Stimulated activated CD4-positive, alpha-beta T cell treated with anti-CD3 and anti-CD28 coated beads, Interleukin-1b, Interleukin-23, amount 100 ng/mL, for 4 hours (primary cell): ENCODE measurements at places on chromosomes 7 and 10.

DNA sequence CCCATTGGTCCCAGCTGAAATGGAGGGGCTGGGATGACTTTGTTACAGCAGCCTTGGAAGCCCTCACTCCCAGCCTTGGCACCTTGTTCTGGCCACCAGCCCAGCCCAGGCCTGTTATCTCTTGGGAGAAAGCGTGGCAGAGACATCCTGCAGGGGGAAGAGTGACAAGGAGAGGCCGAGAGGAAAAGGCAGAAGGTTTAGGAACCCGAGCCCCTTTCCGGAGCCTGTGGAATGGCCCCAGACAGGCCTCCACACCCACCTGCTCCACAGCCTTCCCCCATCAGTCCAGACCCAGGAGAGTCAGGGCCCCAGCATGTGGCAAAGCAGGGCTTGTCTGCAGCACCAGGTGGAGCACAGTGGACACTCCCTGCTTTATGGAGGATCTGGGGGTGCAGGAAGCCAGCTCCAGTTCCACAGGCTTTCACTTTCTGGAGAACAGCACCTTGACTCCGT is 24.1 kb upstream of the TRIM8 start:
- DNase-seq: no peak

GRCh38 chr7:99393355-99394187 is 14.8 kb downstream of the PDAP1 start:
- DNase-seq: no peak

DNA sequence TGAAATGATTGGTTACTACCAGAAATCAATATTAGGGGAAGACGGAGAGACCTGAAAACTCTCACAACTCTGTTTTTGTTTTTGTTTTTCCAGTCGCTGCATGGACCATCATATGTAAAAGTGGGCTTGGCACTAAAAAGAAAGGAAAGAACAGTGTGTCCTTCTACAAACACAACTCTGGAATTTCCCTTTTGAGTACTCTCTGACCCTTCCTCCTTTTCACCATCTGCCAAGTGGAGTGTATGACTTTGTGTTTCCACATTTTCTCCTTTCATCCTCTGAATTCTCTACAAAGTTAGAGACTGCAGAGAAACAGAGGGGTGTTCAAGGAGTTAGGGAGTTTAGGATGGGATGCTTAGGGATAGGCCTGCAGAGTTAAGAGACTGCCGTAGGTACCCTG is 92.0 kb downstream of the MDFIC start:
- DNase-seq: no peak

- DNase-seq: no peak
Observed at GRCh38 chr10:86333826-86334487, 32.6 kb downstream of the GRID1 start.

- DNase-seq: no peak
Observed at GRCh38 chr10:68231817-68232251, at the start of gene ATOH7. Gene ATOH7, minus strand, starts transcription at chr10:68232113. Its CDS starts 436 bp downstream, at chr10:68231677.

DNA sequence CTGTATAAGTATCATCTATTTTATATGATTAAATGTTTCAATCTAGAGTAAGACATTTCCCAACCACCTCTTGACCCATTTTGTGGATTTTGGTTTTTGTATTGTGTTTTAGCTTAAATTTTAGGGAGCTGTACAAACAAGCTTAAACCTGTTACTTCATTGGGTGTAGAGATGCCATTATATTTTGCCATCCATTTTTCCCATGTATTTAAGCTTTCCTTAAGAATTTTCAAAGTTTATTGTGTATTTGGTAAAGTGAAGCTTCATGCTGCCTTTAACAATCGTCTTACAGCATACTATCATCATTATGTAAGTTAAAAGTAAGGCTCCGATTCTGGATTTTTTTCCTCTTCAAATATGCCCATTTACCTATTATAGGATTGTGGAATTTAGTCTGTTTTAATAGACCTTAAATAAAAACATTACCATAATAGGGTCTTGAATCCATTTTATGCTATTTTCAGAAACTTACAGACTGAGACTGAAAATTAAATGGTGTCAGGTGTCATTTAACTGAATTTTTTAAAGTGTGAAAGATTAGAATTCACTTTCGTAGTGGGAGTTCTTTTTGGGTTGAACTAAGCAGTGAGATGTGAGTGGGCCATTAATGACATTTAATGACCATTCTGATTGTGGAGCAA is 2.2 kb downstream of the KMT2E start:
- DNase-seq: no peak

GRCh38 chr7:137001041-137001440 is 132.6 kb downstream of the CHRM2 start:
- DNase-seq: no peak

GRCh38 chr10:112914288-112914952 is 35.6 kb upstream of the TCF7L2 start:
- DNase-seq: no peak

GRCh38 chr7:71480791-71481190 is 348.8 kb downstream of the GALNT17 start:
- no peak for DNase-seq

DNA sequence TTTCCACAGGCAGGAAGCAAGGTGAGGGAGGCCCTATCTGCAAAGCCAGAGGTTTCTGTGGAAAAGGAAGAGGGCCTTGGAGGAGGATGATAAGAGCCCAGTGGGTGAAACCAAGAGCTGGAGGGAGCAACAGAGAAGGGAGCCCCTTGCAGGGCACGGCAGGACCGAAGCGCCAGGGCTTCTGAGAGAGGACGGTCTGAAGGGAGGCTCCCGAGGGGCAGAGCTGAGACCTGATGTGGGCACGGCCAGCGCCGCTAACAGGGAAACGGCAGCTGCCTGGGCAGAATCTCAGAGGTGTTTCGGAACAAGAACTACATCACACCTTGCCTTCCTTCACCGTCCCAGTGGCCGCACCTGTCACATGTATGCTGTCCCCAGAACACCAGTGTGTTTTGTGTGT is 144.3 kb upstream of the ADARB2 start:
- DNase-seq: no peak

GRCh38 chr7:930975-931758 is 23.3 kb downstream of the ADAP1 start:
- no peak for DNase-seq

- no peak for DNase-seq
Observed at GRCh38 chr10:17652585-17652984, 8.6 kb downstream of the STAM start.

- no peak for DNase-seq
Observed at GRCh38 chr10:21388589-21388988, 136.9 kb downstream of the SKIDA1 start.

GRCh38 chr7:55877308-55877707 is 9.9 kb upstream of the ZNF713 start:
- no peak for DNase-seq

- DNase-seq: no peak
Observed at GRCh38 chr10:24488631-24489030, 235.1 kb downstream of the ARHGAP21 start.

- DNase-seq: no peak
Observed at GRCh38 chr7:124032369-124033094, at the start of gene TMEM229A. Gene TMEM229A, minus strand, starts transcription at chr7:124033067. Its CDS starts 64 bp downstream, at chr7:124033003.

DNA sequence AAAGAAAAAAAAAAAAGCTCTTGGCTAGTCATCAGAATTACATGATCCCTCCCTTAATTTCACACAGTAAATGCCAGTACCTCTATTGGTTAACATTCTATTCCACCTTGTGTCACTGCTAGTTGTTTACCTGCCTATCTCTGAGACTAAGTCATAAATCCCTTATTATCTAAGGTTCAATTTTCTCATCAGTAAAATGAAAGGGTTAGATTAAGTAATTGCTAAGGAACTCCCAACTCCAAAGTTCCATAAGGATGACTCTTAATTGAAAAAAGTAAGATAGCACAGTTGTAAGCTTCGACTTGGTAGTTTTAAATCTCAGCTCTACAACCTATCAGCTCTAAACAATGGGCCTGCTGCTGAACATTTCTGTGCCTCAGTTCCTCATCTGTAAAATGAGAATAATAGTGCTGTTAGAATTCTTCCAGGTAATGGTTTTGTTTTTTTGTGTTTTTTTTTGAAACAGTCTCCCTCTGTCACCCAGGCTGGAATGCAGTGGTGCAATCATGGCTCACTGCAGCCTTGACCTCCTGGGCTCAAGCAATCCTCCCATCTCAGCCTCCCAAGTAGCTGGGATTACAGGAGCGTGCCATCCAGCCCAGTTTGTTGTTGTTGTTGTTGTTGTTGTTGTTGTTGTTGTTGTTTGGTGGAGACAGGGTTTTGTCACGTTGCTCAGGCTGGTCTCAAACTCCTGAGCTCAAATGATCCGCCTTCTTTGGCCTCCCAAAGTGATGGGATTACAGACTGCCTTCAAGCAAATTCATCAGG is 35.6 kb downstream of the SRPK2 start:
- DNase-seq: no peak

DNA sequence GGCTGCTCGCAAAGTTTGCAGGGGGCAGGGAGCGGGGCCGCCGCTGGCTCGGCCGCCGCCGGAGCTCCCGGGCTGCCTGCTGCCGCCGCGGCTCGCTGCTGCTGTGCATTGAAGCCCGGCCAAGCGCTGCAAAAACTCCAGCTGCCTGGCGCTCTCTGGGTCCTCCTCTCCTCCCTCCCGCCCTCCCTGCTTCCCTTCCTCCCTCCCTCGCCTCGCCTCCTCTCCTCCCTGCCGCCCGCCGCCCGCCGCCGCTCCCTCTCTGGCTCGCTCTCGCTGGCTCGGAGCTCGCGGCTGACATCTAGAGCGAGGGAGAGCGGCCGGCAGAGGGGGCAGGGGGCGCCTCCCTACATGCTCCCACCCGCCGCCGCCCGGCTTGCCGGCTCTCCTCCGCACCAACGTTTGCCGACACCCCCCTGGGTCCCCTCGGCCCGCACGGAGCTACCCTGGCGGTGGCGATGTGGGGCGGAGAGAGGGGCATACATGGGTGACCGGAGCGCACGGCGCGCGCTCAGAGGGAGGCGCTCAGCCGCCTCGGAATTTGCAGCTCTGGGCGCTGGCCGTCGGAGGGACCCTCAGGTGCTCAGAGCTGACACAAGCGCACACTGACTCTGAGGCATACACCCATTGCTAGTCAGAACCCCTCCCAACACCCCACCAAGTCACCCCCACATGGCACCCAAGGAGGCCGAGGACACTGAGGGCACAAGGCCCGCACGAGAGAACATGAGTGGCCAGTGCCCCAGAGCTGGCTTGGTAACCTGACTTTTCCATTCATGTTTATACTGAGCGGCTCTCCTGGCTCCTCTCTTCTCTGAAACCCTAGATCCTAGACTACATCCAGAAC is 1.2 kb upstream of the PLXNA4 start:
- no peak for DNase-seq

- DNase-seq: no peak
Observed at GRCh38 chr7:40401406-40401805, 266.6 kb downstream of the SUGCT start.

DNA sequence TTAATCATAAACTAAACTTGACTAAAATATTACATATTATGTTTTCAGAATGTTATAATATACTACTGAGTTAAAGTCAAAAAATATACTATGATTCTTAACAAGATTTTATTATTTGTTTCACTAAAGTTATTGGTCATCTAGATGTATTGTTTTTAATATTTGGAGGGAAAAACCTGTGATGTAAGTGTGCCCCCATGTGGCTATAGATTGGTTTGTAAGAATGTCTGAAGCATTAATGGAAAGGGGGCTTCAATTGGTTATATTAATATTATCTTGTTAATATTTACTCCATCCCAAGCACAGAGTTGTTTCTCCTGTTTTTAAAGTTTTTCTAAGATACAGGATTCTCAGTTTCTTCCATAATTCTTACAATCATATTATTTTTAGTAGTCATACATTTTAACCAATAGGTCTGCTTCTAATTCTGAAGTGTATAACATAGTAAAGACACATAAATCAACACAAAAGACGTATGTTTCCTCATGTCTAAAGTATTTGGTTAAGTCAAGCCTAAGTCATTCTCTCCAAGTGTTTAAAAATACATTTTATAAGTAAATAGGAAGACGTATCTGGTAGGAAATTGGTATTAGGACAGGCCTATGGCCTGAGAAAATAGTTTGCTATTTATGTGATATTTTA is 58.0 kb downstream of the GNAT3 start:
- no peak for DNase-seq

- DNase-seq: no peak
Observed at GRCh38 chr10:26430641-26431163, 7.4 kb upstream of the APBB1IP start.

GRCh38 chr10:11951695-11952094 is 90.9 kb downstream of the UPF2 start:
- no peak for DNase-seq
